Peyer's patch (tissue), 4 donors: ENCODE measurements at places on chromosomes 12 and 14. TPM values are rescaled to one million over a fixed set of nuclear protein-coding genes. Genes with fewer than 3 reads are reported as not detected.

The GLS2 gene
- 6.6 TPM for total RNA-seq

The PEX5 gene
- 36.6 TPM for total RNA-seq

The SLC4A8 gene
- total RNA-seq = 49.5 TPM

The CLEC6A gene
- total RNA-seq = not detected

The FAIM2 gene
- 4.7 TPM for total RNA-seq

The LALBA gene
- not detected for total RNA-seq

The SYNE2 gene
- 167 TPM for total RNA-seq

The SLC17A8 gene
- 83.1 TPM for total RNA-seq

The RARG gene
- 7.2 TPM for total RNA-seq

The NTS gene
- total RNA-seq = 35.4 TPM

The CFAP54 gene
- not detected for total RNA-seq

The OR4N2 gene
- not detected for total RNA-seq

The RAPGEF3 gene
- total RNA-seq = 16.5 TPM

The ZNF385A gene
- 10.7 TPM for total RNA-seq

GRCh38 chr14:71225113-71225512 lies 317.9 kb downstream of the PCNX1 start:
- DNase-seq = no peak

- peak; percentile 47 for DNase-seq
These were observed 22.5 kb upstream of the AKAP6 start for GRCh38 chr14:32306549-32306948.

- DNase-seq = no peak
These were observed 40.1 kb upstream of the STAB2 start for GRCh38 chr12:103546959-103547358.

GRCh38 chr12:64461634-64462414 lies 9.9 kb downstream of the TBK1 start:
- DNase-seq = no peak

DNA sequence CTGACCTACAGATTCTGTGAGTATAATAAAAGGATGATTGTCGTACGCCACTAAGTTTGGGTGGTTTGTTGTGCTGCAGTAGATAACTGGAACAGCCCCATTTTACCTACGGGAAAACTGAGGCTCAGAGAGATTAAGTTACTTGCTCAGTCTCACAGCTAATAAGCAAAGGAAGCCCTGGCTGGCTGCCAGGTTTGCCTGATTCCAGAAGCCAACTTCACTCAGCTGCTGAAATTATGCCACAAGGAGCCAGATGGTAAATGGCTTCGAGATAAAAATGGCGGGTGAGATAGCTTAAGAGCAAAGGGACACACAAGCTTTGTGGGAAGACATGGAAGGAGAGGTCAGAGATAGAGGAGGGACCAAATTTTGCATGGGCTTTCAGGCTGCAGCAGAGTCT lies 191.5 kb upstream of the NOS1 start:
- no peak for DNase-seq

DNA sequence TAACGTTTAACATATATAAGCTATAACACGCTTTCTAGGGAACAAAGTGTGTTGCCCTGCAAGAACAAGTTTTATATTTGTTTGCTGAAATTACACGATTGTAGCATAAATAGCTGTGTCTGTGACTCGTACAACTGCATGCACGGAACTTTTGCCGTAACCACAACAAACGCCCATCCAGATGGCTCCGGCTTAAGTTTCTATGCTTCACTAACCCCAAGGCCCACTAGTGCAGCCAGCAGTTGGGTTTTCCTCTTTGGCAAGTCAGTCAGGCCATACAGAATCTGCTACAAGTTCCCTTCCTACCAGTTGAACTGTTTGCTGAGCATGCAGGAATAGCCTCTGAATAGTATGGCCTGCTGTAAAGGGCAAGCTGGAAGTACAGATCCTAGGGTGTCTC lies 12.1 kb downstream of the CSRP2 start:
- no peak for DNase-seq

DNA sequence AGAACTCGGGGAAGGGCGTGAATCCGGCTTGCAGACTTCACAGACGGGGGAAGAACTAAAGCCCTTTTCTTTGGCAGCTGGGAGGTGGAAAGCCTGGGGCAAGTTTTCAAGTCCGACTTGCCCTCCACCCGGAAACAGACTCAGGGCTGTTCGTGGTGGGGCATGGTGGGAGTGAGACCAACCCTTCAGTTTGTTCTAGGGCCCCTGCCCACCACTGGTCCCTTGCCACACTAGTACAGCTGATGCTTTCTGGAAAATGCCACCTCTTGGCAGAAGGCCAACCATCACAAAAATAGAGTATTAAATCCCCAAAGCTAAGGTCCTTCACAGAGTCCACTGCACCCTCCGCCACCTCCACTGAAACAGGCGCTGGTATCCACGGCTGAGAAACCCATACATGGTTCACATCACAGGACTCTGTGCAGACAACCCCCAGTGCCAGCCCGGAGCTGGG lies 50.4 kb upstream of the DDX11 start:
- DNase-seq = no peak

DNA sequence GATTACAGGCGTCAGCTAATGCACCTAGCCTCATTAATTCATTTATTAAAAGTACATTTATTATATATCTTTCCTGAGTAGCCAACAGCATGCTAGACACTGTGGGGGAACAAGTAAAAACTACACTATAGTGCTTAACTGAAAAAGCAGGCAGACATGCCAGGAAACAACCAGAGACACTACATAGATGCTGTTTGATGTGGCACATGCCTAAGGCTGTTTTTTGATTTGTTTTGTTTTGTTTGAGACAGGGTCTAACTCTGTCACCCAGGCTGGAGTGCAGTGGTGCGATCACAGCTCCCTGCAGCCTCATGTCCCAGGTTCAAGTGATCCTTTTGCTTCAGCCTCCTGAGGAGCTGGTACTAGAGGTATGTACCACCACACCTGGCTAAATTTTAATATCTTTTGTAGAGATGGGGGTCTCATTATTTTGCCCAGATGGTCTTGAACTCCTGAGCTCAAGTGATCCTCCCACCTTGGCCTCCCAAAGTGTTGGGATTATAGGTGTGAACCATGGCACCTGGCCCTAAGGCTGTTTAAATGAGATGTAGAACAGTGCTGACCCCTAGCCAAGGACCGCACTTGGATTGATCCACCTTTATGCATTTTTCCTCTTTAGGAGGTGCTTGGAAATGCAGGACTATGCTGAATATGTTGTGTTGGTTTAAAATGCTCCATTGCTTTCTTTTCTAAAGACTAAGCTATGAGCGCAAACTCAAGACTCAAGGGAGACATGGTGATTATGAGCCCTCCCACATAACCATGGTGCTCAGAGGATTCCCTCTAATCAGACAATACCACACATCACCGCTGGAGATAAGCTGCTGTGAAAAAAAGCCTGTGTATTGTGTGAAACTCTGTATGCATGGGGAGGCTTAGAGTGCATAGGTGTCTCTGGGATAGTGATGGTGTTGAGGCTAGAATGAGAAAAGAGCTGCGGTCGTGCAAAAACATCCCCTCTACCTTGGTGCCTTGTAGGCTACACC lies 10.5 kb upstream of the C14orf93 start:
- no peak for DNase-seq

DNA sequence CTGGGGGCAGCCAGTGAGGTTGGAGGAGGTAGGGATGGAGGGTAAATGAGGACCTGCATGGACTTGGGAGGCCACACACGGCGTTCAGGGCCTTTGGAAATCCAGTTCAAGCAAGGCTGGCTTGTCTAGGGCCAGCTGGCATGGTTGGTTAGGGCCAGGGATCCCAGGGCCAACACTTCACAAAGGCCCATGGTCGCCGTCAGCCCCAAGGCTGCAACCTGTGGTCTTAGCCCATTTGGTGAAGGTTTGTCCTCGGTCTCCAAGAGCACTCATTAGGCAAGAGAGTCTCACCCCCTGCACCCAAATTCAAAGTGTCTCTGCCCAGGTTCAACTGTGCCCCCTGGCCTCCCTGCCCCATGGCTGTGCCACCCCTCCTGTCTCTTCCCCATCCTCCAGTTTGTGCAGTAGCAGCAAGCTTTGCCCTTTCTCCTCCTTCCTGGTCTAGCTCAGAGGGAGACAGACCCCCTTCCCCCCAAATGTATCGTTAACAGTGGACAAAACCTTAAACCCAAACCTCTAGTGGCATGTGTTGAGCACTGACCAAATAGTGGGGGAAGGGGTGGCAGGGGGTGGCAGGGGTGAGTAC lies 94.1 kb downstream of the NINJ2 start:
- DNase-seq = no peak

DNA sequence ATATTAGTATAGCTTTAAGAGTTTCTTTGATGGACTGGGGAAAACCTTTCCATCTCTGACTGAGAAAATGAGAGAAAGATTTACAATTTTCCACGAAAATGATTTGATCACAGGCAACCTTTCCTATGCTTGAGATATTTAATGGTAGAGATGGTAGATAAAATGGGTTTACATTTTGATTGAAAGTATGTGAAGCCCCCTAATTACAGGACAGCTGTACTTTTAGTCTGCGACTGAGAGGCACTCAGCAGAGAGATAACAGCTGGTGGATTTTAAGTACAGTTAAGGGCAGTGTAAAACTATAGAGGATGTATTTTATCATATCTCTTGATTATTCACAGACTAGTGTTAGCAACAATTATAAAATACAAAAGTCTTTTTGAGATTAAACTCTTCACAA lies 40.7 kb downstream of the C12orf50 start:
- DNase-seq = no peak

GRCh38 chr12:54725233-54725843 lies 77.2 kb upstream of the DCD start:
- DNase-seq = no peak

DNA sequence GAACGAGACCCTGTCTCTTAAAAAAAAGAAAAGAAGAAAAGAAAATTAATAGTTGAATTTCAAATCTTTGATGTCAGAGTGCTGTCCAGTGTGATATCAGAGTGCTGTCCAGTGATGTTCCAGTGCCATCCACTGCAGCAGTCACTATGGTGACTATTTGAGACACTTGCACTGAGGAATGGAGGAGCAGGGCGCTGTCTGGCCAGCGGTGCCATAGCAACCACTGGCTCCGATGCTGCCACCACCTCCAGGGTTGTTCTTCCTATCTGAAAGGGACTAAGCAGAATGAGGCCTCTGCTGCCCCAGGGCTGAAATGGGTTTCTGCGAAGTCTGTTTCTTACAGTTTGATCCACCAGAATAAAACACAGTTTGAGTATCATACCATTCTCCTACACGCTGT lies 272.9 kb downstream of the NUAK1 start:
- no peak for DNase-seq

GRCh38 chr14:22551605-22551997 lies 37.4 kb downstream of the DAD1 start:
- no peak for DNase-seq

GRCh38 chr12:103011974-103012763 lies 54.7 kb downstream of the ASCL1 start:
- no peak for DNase-seq

DNA sequence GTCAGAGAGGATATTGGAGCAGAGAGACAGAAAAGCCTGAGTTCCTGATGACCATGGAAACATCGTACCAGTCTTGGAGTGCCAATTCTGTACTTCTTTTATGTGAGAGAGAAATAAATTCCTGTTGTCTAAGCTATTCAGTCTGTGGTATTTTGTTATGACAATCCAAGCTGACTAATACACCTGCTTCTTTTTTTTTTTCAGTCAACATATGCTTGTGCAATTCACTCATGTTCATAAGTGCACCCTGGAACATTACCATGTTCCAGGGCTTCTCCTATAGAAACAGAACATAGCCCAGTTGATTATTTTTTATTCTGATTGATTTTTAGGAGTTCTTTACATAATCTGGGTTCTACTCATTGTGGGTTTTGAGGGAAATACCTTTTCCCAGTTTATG lies 1.7 kb upstream of the CHPT1 start:
- no peak for DNase-seq

DNA sequence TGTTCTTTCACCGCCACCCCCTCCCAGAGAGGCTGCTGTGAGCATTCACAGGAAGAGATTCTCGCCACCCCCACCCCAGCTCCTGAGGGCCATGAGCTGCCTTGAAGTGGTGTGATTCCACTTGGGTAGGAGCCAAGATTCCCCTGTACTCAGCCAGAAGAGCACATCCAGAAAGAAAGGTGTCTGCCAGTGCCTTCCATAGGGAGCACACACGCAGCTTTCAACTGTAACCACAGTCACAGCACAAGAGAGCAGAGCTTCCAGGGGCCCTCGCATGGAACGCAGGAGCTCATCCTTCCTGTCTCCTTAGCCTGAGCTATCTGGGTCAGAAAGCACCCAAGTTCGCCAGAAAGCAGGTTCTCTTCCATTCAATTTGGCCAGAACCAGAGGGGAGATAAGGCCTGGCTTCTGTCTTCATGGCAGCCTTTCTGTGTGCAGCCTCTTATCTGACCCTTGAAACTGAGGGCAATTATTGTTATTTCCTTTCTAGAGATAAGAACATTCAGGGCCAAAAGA lies 66.6 kb upstream of the SCN8A start:
- DNase-seq = no peak

DNA sequence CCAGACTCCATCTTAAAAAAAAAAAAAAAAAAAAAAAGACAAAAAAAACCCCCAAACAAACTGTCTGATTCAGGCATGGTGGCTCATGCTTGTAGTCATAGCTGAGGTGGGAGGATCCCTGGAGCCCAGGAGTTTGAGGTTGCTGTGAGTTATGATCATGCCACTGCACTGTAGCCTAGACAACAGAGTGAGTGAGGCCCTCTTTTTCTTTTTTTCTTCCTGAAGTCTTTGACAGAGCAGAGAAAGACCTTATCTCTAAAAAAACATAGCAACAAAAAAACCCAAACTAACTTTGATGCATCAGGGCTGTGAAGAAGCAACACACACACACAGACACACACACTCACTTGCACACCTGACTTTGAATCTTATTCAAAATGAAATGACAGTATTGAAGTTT lies 7.7 kb upstream of the AMN1 start:
- DNase-seq = no peak

DNA sequence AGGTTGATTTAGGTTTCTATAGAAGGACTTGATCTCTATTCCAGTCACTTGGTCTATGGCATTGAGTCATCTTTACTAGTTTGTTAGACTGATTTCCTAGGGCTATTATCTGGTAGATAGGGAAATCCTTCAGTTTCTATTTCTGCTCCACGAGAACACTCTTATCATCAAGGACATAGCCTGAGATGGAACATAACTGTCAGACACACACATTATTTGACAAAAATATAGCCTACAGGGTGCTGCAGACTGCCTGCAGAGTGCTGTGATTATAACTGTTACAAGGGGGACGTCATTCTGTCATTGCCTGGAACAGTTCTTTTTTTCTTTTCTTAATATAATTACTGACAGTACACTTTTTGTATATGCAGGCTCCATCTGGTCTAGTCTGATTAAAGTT lies 82.0 kb downstream of the TMEM117 start:
- DNase-seq = no peak
